ENCODE measurements at places on chromosomes 16 and 17. TPM values are rescaled to one million over a fixed set of nuclear protein-coding genes. Genes with fewer than 3 reads are reported as not detected.

SPN gene
- total RNA-seq, result not detected

KRTAP17-1 gene
- not detected for total RNA-seq

OR4D1 gene
- not detected for total RNA-seq

TBC1D16 gene
- 5.8 TPM for total RNA-seq

COX10 gene
- total RNA-seq, result 70.6 TPM

HOXB4 gene
- 0.55 TPM for total RNA-seq

DNA sequence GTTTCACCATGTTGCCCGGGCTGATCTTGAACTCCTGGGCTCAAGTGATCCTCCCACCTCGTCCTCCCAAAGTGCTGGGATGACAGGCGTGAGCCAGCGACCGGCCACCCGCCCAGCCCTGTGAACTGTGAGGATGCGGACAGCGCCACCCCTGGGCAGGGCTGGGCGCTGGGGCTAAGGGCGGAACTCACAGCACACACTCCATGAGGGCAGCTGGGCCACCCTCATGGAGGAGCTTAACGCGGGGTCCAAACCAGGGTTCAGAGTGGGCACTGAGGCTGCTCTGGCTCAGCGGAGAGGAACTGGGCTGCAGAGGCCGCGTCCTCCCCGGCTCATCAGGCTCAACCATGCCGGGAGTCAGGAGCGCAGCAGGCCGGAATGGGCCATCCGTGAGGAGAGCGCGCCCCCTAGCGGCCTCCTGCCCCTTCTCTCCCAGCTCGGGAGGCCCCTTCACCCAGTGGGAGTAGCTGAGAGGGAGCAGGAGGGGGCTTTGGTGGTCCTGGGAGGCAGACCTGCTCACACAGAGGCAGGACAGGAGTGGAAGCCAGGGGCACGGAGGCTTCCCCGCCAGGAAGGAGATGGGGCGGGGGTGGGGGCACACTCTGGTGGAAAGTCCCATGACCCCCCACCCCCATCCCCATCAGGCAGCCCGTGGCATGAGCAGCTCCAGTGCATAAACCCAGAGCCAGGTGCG is 13.8 kb downstream of the CORO7 start:
- peak; percentile 54 for DNase-seq

DNA sequence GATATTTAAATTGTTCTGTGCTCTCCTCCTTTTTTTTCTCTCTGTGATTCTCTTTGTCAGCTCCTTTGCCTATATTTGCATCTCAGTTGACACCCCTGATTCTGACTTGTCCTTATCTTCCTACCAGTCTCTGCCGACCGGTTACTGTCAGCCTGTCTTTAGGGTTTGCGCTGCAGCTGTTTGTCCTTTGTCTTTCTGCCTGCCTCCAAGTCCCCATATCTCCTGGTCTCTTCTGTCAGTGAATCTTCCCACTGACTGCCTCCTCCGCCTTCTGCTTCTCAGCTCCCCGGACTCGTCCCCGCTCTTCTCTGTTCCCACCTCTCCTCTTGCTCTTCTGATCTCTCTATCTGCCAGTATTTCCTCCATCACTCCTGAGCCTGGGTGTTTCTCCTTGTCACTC is 5.2 kb downstream of the TLCD2 start:
- no peak for DNase-seq

DNA sequence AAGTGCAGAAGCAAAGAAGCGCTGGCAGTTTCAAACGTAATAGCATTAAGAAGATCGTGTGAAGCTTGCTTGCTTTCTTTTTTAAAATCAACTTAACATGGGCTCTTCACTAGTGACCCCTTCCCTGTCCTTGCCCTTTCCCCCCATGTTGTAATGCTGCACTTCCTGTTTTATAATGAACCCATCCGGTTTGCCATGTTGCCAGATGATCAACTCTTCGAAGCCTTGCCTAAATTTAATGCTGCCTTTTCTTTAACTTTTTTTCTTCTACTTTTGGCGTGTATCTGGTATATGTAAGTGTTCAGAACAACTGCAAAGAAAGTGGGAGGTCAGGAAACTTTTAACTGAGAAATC is 17.4 kb upstream of the RAB11FIP4 start:
- DNase-seq, result no peak

DNA sequence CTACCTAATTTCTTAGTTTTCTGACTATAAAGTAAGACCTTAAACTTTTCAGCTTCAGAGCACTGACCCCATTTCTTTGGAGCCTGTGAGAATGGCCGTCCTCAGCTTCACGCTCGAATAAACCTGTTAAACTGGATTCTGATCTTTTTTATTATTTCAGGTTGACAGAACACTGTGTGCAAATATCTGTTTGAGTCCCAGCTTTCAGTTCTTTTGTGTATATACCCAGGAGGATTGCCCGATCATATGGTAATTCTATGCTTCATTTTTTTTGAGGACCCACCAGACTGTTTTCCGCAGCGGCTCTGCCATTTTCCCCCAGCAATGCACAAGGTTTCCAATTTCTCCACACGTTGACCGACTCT is 19.8 kb upstream of the KCNH6 start:
- DNase-seq, result no peak

GRCh38 chr16:53924331-53925106 is 220.6 kb downstream of the FTO start:
- DNase-seq, result no peak

DNA sequence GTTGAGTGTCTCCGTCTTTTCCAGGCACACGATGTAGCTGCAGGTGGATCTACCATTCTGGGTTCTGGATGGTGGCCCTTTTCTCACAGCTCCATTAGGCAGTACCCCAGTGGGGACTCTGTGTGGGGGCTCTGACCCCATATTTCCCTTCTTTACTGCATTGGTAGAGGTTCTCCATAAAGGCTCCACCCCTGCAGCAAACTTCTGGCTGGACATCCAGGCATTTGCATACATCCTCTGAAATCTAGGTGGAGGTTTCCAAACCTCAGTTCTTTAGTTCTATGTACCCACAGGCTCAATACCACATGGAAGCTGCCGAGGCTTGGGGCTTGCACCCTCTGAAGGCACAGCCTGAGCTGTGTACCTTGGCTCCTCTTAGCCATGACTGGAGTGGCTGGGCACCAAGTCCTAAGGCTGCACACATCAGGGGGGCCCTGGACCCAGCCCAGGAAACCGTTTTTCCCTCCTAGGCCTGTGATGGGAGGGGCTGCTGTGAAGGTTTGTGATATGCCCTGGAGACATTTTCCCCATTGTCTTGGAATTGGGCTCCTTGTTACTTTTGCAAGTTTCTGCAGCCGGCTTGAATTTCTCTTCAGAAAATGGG is 14.0 kb downstream of the ABCC1 start:
- DNase-seq, result no peak

GRCh38 chr16:1331712-1332617 is 1.5 kb upstream of the BAIAP3 start:
- DNase-seq, result peak; percentile 47

DNA sequence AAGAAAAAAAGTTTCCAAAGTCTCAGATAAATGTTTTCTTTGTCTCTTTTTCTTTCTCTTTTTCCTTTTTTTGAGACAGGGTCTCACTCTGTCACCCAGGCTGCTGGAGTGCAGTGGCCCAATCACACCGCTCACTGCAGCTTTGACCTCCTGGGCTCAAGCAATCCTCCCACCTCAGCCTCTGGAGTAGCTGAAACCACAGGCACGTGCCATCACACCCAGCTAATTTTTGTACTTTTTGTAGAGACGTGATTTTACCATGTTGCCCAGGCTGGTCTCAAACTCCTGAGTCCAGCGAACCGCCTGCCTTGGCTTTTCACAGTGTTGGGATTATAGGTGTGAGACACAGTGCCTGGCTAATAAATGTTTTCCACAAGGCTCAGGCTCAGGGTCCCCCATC is 53.3 kb upstream of the KSR1 start:
- DNase-seq, result no peak

- no peak for DNase-seq
Measured at GRCh38 chr16:50367777-50368409, 895 bp downstream of the BRD7 start.

DNA sequence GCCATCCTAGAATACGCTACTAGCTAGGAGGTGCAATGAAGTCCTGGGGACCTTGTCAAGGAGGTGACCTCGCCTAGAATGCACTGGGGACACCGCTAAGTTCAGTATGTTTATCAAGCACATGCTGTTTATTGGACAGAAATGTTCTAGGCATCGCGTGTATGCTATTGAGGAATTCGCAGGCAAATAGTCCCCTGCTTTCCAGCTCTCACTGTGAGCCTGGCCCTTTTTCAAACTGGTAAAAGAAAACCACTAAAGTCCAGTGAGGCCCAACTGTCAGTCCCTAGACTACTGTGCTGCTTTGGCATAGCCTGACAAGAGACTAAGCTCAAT is 1.2 kb upstream of the FAM222B start:
- DNase-seq, result no peak

- no peak for DNase-seq
Measured at GRCh38 chr16:77787452-77787851, 912 bp upstream of the VAT1L start.

DNA sequence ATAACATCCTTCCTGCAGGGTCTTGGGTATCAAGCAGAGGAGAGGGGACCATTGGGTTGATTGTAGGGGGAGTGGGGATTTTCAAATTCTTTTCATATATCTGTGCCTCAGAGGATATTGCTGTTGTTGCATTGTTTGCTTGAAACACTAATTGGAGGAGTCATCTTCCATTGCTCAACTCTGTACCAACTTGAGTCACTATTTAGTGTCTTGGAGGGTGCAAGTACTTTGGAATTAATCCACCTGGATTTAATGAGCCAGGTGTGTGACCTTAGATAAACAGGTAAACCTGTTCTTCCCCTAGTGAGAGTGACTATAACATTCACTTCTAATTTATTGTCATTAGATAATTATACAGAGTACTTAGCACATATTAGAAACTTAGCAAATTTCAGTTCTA is 151.3 kb upstream of the CNTNAP4 start:
- DNase-seq, result no peak
